ENCODE measurements at places on chromosomes 2 and 18.

DNA sequence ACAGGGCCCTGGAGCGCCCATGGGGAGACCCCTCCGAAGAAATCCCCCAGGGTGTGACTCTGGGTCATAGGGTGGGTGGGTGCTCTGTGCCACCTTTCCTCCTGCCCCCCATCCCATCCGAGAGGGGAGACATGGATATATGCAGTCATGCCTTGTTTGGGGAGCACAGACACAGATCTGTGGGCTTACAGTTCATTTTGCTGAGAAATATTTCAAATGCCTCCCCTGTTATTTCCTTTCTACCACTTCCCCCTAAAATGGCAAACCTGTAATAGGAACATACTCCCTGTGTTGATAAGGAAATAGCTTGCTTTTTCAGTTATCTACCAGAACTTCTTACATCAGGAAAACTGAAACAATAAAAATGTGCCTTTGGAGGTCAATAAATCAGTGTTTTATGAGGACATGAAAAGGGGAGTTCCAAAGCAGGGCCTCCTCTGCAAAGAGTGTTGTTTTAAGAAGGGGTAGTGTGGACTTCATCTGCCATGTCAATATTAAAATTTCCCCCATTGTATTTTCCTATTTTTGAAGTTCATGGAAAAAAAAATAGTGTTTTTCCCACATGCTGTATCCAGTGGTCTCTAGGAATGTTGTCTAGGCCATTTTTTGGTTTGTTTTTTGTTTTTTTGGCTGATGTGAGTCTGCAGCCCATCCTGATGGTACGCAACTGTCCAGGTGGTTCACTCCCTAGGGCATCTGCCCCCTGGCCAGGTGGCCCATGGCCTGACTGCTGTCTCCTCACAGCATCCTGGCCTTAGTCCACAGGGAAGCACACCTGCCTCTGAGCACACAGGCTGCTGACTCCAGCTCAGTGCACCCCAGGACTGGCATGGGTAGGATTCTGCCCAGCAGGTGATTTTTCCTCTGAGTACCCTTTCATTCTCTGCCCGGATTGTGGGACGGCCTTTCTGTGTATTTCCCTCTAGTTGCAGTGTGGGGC lies 3.7 kb downstream of the TNFRSF11A start:
- no peak for DNase-seq

GRCh38 chr2:231663458-231664212 lies 44.7 kb upstream of the PTMA start:
- DNase-seq: no peak

GRCh38 chr2:23478087-23478932 lies 93.3 kb downstream of the KLHL29 start:
- no peak for DNase-seq

GRCh38 chr2:10497797-10498251 lies 49.7 kb upstream of the ODC1 start:
- DNase-seq: no peak

- DNase-seq: no peak
These were observed 217.2 kb downstream of the ARL4C start for GRCh38 chr2:234279637-234280036.

- no peak for DNase-seq
These were observed 1635.9 kb upstream of the LRRTM1 start for GRCh38 chr2:81940266-81940955.

- no peak for DNase-seq
These were observed 17.6 kb downstream of the LCLAT1 start for GRCh38 chr2:30464544-30465170.

- DNase-seq: no peak
These were observed 258.3 kb downstream of the SETBP1 start for GRCh38 chr18:44938720-44939665.

DNA sequence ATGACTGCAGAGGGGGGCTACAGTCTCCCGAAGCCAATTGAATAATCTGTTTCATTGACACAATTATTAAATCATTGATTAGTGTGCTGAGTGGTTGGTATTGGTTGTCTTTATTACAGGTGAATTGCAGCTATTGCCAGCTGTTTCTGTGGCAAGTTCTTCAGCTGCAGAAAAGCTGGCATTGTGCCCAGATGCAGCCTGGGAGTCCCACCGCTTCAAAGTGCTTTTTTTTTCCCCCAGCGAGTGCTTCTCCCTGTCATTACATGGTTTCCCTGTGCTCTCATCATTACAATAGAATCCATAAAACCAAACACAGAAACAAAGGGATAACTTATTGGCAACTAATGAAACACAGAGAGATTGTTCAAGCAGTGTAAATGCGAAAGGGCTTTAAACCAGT lies 164.7 kb downstream of the GRB14 start:
- no peak for DNase-seq

DNA sequence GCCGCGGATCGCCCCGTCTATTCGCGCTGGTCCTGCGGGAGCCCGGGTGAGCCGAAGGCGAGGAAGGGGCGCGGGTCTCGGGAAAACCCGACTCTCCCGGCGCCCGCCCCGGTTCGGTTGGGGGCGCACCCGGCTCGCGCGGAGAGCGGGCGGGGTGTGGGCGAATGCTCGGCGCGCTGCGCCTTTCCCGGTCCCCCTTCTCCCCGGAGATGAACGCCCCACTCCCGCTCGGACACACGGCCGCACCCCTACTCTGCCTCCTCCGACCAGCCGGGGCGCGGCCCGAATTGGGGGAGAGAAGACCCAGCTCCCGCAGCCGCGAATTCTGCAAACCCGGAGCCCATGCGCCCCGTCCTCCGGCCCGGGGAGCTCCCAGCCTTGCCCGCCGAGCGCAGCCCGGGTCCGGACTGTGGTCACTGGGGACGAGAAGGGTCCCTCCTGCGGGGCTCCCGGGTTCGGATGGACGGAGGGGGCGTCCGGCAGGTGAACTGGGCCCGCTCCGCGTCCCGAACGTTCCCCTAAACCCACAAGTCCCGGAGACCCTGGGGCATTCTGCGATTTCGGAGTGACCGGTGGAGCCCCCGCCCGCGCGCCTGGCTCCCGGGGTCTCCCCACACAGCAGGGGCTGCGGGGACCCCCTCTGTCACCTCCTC lies 734 bp downstream of the KCNG2 start:
- no peak for DNase-seq

DNA sequence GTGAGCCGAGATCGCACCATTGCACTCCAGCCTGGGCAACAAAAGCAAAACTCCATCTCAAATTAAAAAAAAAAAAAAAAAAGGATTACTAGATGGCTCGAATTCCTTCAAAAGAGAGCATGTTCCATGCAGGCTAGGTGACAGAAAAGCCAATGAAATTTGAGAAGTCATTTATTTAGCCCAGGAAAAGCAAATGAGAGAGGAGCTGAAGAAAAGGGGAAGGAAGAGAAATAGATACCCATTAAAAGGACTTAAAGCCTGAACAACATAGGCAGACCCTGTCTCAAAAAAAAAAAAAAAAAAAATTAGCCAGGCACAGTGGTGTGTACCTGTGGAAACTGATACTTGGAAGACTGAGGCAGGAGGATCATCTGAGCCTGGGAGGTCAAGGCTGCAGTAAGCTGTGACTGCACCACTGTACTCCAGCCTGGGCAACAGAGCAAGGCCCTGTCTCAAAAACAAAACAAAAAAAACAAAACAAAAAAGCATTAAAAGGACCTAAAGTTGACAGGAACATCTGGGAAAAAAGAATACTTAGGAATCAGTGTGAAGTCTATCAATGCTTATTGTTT lies 11.1 kb downstream of the SEPTIN10 start:
- no peak for DNase-seq

DNA sequence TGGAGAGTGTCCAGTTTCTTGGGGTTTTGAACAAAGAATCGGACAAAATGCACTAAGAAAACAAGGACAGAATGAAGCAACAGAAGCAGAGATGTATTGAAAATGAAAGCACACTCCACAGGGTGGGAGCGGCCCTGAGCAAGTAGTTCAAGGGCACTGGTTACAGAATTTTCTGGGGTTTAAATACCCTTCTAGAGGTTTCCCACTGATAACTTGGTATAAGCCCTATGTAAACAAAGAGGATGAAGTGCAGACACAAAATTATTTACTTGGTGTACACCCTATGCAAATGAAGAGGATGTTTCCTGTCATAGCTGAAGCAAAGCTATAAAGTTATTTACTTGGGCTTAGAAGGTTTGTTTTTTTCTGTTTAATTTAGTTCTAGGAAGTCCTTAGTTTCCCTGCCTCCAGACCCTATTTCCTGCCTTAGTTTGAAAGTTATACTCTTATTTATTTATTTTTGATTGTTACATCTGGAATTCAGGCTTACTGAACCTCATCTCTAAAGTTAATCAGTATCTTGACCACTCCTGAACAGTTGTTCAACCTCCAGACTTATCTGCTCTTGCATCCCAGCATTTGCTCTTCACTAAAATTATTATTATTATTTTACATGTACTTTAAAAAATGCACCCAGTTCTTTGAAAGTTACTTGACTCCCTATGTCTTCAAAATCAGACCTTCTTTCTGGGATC lies 193.5 kb downstream of the SPP2 start:
- no peak for DNase-seq

GRCh38 chr2:231563378-231563961 lies 29.2 kb upstream of the TEX44 start:
- DNase-seq: no peak

GRCh38 chr2:225468131-225468530 lies 68.6 kb downstream of the NYAP2 start:
- no peak for DNase-seq

DNA sequence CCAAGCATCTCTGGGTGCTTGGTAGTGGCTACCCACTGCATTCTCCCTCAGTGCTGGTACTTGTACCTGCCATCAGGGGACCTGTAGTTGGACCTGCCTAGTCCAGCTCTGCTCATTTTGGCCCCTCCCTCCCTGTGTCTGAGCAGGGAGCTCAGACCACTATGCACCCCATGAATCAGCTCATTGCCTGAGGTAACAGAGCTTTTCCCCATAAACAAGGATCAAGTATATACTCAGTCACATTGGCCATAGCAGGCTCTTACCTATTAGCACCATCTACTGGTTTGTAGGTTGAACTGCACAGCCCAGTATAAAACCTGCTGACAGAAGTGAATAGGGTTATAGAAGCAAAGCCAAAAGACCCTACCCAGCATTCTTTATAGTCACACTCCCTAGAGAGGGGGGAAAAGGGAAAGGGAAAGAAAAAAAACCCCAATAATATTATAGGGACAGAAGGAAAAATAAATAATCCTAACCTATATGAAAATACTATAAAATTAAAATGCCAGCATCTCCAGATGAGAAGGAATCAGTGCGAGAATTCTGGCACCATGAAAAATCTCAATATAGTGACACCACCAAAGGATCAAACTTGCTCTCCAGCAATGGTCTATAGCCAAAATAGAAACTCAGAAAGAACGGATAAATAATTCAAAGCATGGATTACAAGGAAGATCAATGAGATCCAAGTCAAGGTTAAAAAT lies 6.9 kb upstream of the FLACC1 start:
- peak; percentile 19 for DNase-seq

DNA sequence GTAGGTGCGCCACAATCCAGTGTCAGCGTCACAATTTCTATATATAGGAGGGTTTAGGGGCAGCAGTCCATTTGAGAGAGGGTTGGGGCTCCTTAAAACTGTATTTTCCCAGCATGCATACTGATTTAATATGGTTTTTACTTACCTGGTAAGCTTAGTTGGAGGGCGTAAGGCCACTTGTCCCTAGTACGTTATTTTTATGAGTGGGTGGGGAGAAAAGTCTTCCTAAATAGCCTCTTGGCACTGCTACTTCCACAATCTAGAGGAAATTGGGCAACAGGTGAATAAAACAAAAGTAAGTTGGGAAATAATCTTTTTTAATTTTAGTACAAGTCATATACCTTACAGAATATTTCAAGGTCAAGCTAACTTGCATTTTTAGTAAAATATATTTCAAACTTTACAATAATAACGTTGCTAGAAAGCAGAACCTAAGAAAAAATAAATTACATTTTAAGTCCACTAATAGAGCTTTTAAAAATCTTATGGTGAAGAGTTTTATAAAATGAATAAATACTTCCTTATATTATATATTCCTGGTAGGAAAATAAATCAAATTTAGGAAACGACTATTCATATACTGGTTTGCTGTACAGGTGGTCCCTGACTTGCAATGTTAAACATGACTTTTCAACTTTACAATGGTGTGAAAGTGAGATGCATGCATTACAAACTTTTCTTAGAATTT lies 20.9 kb downstream of the DHRS9 start:
- DNase-seq: no peak

- DNase-seq: no peak
These were observed 3.9 kb upstream of the TMEM178A start for GRCh38 chr2:39661826-39662225.

GRCh38 chr18:32298171-32298667 lies 108.4 kb downstream of the MEP1B start:
- no peak for DNase-seq

GRCh38 chr2:24489465-24490180 lies 1.4 kb upstream of the NCOA1 start:
- DNase-seq: no peak

DNA sequence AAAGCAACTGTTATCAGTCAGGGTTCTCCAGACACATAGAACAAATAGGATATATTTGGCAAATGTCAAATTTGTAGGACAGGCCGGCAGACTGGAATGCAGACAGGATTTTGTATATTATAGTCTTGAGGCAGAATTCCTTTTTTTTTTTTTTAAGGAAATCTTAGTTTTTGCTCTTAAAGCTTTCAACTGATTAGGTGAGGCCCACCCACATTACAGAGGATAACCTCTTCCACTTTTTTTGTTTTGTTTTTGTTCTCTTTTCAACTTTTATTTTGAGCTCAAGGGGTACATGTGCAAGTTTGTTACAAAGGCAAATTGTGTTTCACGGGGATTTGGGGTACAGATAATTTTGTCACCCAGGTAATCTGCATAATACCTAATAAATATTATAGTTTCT lies 350.2 kb upstream of the CHAC2 start:
- no peak for DNase-seq

DNA sequence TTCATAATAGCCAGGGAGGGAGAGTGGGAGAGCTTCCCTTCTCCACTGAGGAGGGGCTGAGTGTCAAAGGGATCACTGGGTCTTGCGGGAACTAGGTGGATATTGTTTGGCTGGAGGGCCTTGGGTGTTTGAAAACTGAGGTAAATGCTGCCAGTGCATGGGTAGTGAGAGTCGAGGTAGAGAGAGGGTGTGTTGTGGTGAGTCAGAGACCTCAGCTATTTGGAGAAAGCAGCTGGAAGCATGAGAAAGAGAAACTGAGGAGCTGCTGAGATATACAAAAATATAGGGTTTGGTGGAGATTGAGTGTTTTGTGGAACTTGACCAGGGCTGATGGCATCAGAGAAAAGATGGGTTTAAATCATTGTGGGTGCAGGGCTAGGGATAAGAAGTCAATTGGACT lies 127.0 kb upstream of the CCDC195 start:
- DNase-seq: no peak

DNA sequence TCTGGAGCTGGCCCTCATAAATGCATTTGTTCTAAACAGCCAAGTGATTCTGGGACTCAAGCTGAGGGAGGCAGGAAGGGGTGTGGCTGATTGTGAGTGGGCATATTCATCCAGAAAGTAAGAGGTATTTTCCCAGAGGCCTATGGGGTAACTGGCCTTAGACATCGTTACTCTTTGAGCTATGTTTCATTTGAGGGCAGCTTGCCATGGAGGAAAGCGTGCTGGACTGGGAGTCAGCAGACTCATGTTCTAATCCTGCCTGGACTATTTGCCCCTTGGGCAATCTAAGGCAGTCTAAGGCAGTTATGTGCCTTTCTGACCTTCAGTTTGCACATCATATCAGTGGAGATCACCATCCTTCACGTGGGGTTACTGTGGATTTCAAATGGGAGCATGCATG lies 93.5 kb upstream of the SLC14A2 start:
- no peak for DNase-seq

- no peak for DNase-seq
These were observed 4.3 kb downstream of the KLF7 start for GRCh38 chr2:207161247-207162123.
